ENCODE measurements at places on chromosomes 4 and X.
A peak's percentile ranks its signal among the peaks of the same experiment; 100 is the strongest.

- DNase-seq: no peak
These were observed 5.7 kb downstream of the SPON2 start for GRCh38 chr4:1166509-1167243.

- DNase-seq: peak; percentile 39
These were observed 65.0 kb upstream of the SEC24B start for GRCh38 chr4:109368661-109369060.

GRCh38 chrX:285076-285677 is 4.0 kb downstream of the PLCXD1 start:
- DNase-seq: no peak

GRCh38 chrX:12700745-12701144 is 90.5 kb upstream of the PRPS2 start:
- no peak for DNase-seq

DNA sequence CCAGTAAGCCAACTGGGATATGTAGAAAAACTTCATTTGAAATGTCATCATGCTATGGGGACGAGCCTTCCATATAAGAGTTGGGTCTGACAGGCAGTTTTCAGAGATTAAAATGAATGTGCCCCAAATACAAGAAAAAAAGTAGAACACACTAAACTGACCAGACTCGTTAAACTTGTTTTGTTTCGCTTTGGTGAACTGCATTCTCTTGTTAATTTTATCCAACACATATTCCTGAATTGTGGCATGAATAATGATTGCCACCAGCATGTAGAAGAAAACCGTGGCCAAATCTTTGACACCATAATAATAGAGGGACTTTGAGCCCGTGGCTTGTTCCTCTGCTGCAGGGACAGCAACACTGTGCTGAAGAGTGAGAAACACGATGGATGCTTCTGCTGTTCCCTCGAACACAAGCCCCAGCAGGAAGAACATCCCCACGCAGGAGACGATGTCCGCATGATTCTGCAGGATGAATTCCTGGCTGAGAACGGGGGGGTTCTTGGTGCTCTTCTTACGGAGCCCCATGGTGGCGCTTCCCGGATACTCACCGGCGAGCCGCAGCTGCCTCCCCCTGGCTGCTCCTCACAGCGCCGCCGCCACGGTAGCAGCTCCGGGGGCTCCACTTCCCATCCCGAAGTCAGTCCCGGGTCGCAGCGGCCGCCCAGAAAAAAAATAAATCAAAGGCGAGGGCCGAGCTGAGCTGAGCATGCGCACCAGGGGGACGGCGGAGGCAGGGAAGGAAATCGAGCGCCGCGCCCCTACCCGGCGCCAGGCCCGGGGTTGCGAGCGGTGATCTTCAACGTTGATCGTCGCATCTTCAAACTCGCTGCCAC is at the start of gene TRAM1L1:
Gene TRAM1L1, minus strand, starts transcription at position 711 of the 836 bp plus-strand sequence. Its CDS starts 183 bp downstream, at position 528.
- peak; percentile 59 for DNase-seq

- DNase-seq: peak; percentile 20
These were observed 208.6 kb upstream of the TECRL start for GRCh38 chr4:64617800-64618199.

DNA sequence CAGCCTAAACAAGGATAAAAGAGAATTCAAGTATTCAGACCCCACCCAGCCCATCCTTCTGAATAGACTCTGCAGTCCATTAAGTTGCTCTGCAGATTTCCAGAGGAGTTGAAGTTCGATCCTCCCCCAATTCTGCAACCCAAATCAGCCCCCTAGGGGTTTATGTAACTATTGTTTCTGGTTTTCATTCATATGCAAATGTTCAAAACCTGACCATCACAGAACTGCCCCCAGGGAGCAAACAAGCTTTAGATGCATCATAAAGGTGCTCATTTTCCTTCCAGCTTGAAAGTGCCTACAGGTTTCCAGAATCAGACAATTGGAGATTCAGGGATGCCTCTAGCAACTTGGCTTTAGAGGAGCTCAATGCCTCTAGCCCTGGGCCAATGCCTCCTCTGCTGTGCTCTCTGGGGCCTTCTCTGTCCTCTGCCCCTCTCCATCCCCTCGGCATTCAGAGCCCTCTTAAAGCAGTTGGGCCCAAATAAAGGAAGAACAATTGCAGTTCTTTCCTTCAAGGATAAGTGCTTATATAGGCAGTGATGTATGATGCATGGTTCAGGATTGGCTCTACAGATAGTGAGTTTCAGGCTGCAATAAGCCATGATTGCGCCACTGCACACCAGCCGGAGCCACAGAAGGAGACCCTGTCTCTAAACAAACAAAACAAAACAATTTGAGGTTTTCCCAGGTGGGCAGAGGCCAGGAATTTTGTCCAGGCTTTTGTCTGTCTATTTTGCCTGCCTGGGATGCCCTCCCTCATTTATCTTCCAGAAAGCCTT is 23.5 kb upstream of the SPINK2 start:
- DNase-seq: no peak

DNA sequence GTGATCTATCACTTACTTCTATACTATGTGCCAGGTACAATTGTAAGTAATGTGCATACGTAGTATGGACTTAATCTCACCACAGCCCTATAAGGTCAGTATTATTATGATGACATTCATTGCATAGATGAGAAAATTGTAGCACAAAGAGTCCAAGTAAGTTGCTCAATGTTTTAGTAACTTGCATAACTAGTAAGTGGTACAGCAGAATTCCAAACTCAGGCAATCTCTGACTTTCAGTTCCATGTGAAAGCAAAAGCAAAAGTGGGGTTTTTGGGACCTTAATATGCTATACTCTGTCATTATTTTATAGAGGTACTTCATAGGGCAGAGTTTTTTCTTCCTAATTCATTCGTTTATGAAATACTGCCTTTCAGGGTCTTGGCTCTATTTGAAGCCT is 188.8 kb upstream of the VEGFC start:
- no peak for DNase-seq

Measured in astrocyte (in vitro differentiated cells and primary cell).